Foreskin keratinocyte (primary cell): ENCODE measurements at places on chromosomes 4 and X. TPM values are rescaled to one million over a fixed set of nuclear protein-coding genes. Genes with fewer than 3 reads are reported as not detected.

GRCh38 chrX:48752498-48752897, 9.0 kb upstream of the GLOD5 start:
- no peak for DNase-seq

DNA sequence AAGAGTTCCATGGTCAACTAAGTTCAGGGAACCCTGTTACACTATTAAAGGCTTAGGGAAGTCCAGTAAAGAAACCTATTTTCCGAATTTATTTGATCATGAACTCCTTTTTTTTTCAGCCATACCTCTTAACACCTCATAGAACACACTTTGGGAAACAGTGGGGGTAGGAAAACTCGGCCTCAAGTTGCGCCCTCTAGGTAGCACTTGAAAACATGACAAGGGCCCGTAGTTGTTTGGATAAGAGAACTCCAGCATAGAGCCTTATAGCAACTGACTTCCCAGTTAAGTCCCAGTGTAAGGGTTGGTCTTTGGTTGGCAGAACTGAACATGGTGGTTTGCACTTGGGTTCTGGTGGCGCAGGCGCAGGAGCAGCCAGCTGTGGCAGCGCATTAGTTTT, 14.4 kb downstream of the OGT start:
- DNase-seq = no peak

DNA sequence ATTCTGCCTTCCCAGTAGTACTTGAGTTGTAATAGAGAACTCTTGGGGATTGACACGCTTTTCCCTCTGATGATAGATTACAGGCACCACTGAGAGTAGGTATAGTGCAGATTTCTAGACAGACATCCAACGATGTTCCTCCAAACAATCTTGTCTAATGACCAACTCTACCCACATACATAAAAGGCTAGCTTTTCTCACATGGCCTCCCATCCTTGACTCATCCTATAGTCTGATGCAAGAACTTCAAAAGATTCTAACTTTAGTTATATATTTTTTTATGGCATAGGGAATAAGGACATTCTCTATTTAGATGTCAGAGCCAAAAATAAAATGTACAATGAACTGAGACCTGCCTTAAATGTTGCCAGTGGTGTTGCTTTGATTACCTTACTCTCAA, 60.9 kb downstream of the GLRA2 start:
- DNase-seq = no peak

KIT gene
- total RNA-seq = not detected in 2 replicates
